ENCODE measurements at places on chromosomes 2 and 18. TPM values are rescaled to one million over a fixed set of nuclear protein-coding genes. Genes with fewer than 3 reads are reported as not detected.

GRCh38 chr2:191152482-191153240 is 1.9 kb upstream of the STAT4 start:
- DNase-seq = no peak

DNA sequence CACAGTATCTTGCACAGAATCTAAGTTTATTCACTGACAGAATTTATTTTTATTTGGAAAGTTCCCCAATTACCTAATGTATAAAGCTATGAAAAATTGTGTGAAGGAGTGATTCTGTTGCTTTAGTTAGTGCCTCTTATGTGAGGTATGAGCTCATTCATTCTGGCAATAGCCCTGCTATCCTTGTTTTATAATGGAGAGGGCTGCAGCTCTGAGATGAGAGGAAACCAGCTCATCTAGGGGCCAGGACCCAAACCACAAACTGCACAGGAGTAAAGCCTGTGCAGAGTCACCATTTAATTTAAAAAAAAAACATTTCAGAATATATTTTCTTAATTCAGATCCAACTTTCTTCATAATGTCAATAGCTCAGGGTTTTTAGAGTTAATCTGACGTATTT is 383.0 kb downstream of the TMEM182 start:
- DNase-seq = no peak

DNA sequence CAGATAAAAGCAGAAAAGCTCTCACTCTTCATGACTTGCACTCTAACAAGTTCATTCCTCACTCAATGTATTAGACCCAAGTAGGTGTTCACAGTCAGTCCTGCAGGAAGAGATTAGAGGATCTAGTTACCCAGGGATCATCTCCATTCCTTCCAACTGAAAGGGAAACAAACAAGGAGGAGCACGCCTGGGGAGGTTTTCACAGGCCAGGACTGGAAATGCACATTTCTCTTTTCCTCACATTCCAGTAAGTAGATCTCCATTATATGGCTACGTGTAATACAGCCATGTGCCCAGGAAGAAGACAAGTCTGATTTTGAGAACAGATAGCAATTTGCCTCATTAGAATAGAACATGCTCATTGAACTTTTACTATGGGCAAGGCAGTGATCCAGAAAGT is 1132.2 kb upstream of the FAM98A start:
- no peak for DNase-seq

GRCh38 chr2:222280795-222281194 is 18.0 kb downstream of the PAX3 start:
- DNase-seq = no peak

- DNase-seq = no peak
Observed at GRCh38 chr2:200615247-200615646, 29.4 kb downstream of the AOX1 start.

GRCh38 chr2:240782886-240783818 is 36.9 kb downstream of the KIF1A start:
- DNase-seq = no peak

DNA sequence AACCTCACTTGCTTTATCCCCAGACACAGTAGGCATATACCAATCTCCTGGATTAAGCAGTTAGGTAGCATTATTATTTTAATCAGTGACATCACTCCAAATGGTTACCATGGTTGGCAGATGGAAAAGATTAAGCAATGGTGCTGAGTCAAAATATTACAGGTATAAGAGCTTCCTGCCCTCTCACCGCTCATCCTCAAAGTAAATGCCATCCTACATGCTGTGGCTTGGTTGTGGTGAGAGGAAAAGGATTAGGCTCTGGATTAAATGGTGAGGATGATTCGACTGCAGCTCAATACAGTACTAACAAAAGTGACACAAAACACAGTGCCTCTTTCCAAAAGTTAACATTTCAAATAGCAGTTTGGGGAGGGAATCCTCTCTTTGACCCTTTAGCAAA is 108.9 kb upstream of the ACAA2 start:
- no peak for DNase-seq

- DNase-seq = peak; percentile 54
Observed at GRCh38 chr2:17518212-17519154, at the start of gene RAD51AP2. Gene RAD51AP2, minus strand, starts transcription at chr2:17518440. Its CDS starts 25 bp downstream, at chr2:17518415.

- no peak for DNase-seq
Observed at GRCh38 chr2:54866868-54867267, 143.4 kb downstream of the EML6 start.

GRCh38 chr2:54560146-54560881 is 104.2 kb downstream of the SPTBN1 start:
- no peak for DNase-seq

DNA sequence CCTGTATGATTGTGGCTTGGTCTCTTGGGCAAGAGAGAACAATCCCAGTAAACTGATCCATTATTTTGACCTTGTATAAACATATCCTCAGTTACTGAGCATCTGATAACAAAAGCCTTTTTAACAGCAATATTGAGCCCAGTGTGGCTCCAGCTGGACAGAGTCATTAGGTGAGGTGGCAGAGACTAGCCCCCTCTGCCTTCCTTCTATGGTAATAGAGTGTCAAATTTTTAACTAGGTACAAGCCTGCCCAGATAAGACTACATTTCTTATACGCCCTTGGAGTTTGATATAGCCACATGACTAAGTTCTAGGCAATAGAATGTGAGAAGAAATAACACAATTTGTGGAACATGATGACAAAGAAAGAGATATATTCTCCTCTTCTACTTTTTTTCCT is 56.2 kb downstream of the HNMT start:
- no peak for DNase-seq

DNA sequence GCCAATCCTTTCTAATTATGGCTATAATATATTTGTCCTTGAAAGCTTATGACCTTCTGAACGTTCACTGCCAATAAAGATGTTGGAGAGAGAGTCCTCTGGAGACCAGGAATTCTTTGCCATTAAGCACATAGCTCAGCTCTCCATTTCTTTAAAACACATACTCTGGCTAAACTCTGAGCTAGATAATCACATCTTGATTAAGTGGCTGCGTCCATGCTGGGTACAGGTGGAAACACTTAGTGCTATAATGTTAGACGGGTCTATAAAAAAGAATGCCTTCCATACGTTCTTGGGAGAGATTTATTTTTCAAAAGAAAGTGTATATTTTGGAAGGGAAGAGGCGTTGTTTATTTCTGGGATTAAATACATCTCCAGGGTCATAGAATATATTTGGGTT is 314.5 kb downstream of the LPIN1 start:
- DNase-seq = no peak

DNA sequence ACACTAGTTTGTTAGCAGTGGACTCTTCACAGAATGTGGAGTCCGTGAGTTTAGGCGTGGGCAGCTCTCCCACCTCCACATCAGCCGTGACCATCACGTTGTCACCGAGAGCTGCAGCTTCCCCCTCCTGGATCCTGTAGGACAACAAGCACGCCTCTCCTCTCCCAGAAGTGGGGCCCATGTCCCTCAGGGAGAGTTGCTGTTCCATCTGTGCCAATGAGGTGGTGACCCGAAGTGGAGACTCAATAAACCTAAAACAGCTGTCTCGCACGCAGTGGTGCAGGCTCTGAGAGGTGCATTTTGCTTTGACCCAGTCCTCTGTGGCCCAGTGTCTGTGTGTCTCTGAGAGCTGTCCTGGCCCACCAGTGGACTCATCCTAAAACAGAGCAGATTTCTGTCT is 456.5 kb upstream of the SOX11 start:
- DNase-seq = no peak

DNA sequence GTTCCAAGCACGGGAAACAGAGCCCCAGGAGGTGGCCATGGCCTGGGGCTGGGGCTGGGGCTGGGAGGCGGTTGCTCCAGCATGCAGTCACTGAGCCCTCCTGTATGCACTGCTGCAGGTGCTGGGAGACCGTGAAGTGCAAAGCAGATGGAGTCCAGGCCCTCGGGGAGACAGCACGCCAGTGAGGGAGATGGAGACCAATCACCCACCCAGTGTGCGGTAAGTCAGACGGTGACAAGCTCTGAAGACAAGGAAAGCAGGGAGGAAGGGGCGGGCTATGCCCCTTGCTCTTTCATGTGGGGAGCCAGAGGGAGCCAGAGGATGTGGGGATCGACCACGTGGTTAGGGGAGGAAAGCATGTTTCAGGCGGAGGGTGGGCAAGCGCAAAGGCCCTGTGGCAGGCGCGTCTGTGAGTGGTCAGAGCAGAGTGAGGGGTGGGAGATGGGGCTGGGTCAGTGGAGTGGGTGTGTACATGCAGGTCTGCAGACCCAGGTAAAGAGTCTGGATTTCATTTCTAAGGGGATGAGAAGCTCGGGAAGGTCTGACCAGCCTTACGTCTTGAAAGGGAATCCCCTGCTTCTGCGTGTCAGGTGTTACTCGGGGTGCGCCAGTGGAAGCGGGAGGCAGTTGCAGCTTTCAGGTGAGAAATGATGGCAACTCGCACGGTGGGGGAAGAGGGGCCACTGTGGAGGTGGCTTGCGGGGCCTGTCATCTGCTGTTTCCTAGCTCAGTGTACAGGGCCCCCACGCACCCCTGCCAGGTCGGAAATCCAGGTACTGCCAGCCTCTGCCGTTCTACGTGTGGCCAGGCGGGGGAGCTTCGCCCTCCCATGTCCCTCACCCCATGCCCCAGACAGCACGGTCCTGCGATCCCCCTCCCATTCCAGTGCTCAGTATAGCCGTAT is 19.4 kb downstream of the RRM2 start:
- no peak for DNase-seq

DNA sequence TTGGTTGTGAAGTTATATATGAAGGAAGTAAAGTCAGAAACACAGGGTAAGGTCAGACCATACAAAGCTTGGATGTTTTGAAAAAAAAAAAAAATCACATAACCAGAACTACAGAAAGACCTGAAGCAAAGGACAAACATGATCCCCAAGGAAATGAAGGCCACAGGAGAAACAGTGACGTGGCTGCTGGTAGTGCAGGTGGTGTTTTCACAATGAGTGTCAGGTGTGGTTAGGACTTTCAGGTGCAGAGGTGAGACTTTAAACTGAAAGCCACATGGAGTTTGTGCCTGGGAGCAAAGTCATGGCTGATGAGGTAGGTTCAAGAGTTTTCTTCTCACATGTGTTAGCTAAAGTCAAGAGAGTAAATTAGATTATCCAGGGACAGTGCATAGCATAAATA is 270.7 kb downstream of the PIEZO2 start:
- no peak for DNase-seq

- DNase-seq = no peak
Observed at GRCh38 chr2:130808482-130809268, 28.0 kb upstream of the ARHGEF4 start.

GRCh38 chr18:76364282-76365259 is 130.5 kb downstream of the ZNF516 start:
- DNase-seq = no peak

DNA sequence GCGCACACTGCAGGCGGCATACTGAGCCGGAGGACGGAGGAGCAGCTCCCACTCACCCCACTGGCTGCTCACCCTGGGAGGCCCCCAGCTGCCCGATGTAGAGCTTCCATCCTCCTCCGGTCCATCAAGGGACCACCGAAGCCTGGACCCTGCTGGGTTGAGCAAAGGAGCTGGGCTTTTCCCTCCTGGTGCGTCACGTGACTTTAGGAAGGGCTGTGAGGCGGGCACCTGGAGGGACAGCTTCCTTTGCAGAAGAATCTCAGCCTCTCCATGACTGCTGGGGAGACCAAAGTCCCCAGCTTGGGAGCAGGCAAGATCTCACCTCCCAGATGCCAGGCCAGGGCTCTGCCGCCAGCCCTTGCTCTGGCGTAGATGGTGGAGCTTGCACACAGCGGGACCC is 102.7 kb downstream of the TWIST2 start:
- no peak for DNase-seq

DNA sequence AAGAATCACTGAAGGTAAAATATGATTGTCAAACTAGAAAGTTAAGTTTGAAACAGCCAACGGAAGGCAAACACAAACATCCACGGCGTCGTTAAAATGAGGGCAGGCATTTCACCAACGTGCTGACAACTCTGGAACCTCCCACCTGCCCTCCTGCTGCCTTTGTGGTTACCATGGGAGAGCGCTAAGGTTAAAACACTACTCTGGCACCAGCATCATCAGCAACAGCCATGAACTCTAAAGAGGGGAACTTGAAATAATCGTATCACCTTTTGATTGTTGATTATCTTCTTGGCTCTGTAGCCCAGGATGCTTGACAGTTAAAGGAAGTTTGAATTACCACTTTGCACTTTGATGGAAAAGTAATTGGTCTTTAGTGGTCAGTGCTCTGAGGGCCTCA is 34.7 kb downstream of the CYB5A start:
- DNase-seq = no peak

GRCh38 chr2:223930103-223930976 is 14.8 kb downstream of the WDFY1 start:
- no peak for DNase-seq

DNA sequence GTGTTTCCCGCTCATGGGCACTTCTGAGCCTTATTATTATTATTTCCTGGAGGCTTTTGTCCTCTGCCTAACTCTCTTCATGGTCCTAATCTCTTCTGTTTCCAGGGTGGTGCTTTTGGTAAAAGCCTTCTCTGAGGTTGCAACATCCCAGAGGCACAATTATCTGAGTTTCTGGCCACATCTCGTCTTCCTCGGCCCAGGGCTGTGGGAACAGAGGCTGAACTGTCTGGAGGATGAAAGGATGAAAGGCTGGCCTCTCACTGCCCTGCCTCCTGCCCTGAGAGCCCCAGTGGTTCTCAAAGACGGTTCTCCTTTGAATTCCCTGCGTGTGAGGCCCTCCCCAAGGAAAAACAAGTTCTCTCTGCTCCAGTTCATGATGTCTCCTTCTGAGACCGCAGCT is 13.8 kb downstream of the GYPC start:
- no peak for DNase-seq

DNA sequence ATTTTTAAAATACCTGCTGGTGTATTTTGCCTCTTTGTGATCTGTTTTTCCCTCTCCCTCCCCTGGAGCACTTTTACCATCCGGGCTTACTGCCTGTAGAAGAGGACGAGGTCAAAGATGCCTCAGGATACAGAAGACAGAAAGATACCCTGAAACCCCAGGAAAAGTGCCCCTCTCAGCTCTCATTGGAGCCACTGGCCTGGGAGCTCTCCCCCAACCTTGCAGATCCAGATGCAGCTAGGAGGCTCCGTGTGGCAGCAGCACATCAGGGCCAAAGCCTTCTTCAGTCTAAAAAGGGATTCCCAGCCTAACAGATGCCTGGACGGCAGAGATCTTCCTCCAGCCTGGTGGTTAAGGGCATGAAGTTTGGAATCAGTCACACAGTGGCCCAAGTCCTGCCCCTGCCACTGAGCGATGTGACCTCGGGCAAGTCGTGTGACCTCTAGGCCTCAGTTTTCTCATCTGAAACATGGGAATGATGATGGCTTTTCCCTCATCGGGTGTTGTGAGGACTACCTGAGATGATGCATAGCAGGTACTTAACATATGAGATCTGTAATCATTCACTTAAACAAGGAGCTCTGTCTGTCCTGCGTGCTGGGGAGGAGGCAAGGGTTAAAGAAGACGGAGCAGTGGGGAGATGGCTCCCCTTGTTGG is 239.4 kb downstream of the DYSF start:
- no peak for DNase-seq

- no peak for DNase-seq
Observed at GRCh38 chr2:10047616-10048500, 4.5 kb downstream of the KLF11 start.

SPEG gene
- polyA plus RNA-seq = 11.2 TPM

INPP5D gene
- 6.5 TPM for polyA plus RNA-seq

ANO7 gene
- 1.3 TPM for polyA plus RNA-seq

SNX17 gene
- 114 TPM for polyA plus RNA-seq

ATOH8 gene
- 12.9 TPM for polyA plus RNA-seq

PROKR1 gene
- 0.31 TPM for polyA plus RNA-seq

ALPP gene
- not detected for polyA plus RNA-seq

CPLX4 gene
- 0.11 TPM for polyA plus RNA-seq

CAPN14 gene
- polyA plus RNA-seq = 0.06 TPM

ALLC gene
- not detected for polyA plus RNA-seq

RNU2-63P gene
- polyA plus RNA-seq = not detected

HNMT gene
- 66.9 TPM for polyA plus RNA-seq

C2orf78 gene
- not detected for polyA plus RNA-seq

MERTK gene
- 21.9 TPM for polyA plus RNA-seq

POTEJ gene
- polyA plus RNA-seq = 0.14 TPM

PUM2 gene
- 109 TPM for polyA plus RNA-seq
